ENCODE measurements at places on chromosomes 4 and X. TPM values are rescaled to one million over a fixed set of nuclear protein-coding genes. Genes with fewer than 3 reads are reported as not detected.

Gene RAI2
- polyA plus RNA-seq: not detected

Gene BEX1
- 79.9 TPM for polyA plus RNA-seq

Gene RADX
- 0.53 TPM for polyA plus RNA-seq

Gene GRK4
- 5.1 TPM for polyA plus RNA-seq

Gene SERTM2
- not detected for polyA plus RNA-seq

Gene GUCY1B1
- polyA plus RNA-seq: 0.56 TPM

Gene ADGRG2
- 0.10 TPM for polyA plus RNA-seq

Gene PCYT1B
- polyA plus RNA-seq: not detected

Gene TMPRSS11D
- not detected for polyA plus RNA-seq

Gene CLDN34
- not detected for polyA plus RNA-seq

Gene VCX3A
- polyA plus RNA-seq: not detected

Gene STPG2
- 0.19 TPM for polyA plus RNA-seq

Gene PNMA6F
- polyA plus RNA-seq: not detected

Gene SMIM31
- polyA plus RNA-seq: not detected

Gene SPANXA1
- polyA plus RNA-seq: not detected

Gene TKTL2
- polyA plus RNA-seq: not detected

Gene PRDX4
- polyA plus RNA-seq: 696 TPM

Gene FANCB
- 4.2 TPM for polyA plus RNA-seq

Gene STBD1
- polyA plus RNA-seq: 10.3 TPM

Gene C4orf50
- not detected for polyA plus RNA-seq

Gene TEX13D
- polyA plus RNA-seq: not detected

Gene USP17L5
- polyA plus RNA-seq: not detected

Gene PCDH19
- 0.05 TPM for polyA plus RNA-seq

Gene ENPEP
- polyA plus RNA-seq: 0.44 TPM

Gene GABRQ
- polyA plus RNA-seq: not detected

Gene DNASE1L1
- 16.6 TPM for polyA plus RNA-seq

Gene RHOXF1
- polyA plus RNA-seq: not detected

Gene CCDC120
- 0.94 TPM for polyA plus RNA-seq

Gene PIM2
- polyA plus RNA-seq: 4.4 TPM

Gene FAM47E
- not detected for polyA plus RNA-seq

Gene JCHAIN
- polyA plus RNA-seq: 4.9 TPM

Gene TMSB15B
- polyA plus RNA-seq: 7.3 TPM

Gene FRMPD4
- polyA plus RNA-seq: not detected

Gene CFI
- polyA plus RNA-seq: not detected

Gene NHSL2
- 6.5 TPM for polyA plus RNA-seq

Gene PRDM5
- 7.7 TPM for polyA plus RNA-seq

Gene SPANXB1
- polyA plus RNA-seq: not detected

Gene DCX
- not detected for polyA plus RNA-seq

Gene NDST3
- polyA plus RNA-seq: not detected

All from GM23248 (cell line).